ENCODE measurements at places on chromosomes 6 and 20.

DNA sequence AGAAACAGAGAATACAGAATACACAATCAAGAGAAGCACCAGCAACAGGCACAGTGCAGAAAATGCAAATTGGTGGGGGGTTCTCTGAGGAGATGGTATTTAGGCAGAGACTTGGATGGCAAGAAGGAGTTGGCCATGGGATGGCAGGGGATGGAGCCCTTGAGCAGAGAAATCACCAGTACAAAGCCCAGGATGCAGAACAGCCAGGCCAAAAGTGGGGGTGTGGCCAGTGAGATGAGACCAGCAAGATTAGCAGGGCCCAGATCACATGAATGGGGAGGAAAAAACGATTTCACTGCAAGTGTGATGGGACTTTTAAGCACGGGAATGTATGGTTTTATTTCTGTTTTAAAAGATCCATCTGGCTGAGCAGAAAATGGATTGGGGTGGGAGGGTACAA lies 63.4 kb downstream of the TRAM2 start:
- DNase-seq = no peak

DNA sequence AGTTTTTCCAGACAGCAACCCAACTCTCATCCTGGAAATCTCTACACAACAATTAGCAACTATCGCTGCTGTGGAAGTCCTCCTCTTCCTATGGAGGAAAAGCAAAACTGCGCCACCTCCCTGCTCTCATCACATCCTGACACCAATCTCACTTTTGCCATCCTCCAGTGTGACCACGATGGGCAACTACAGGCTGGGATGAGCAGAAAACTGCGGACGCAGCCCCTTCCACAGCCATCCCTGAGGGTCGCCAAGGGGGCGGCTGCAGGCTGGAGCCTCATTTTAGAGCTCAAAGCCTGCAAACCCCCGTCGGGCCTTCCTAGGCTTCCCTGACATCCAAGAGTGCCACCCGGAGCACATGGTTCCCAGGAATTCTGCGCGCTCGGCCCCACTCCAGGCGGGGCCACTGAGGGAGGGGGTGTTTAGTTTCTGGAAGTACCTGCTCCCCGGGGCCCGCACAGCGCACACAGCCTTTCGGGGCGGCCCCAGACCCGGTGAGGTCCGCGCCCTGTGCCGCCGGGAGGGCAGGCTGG lies 1.2 kb downstream of the TCFL5 start:
- DNase-seq = no peak

DNA sequence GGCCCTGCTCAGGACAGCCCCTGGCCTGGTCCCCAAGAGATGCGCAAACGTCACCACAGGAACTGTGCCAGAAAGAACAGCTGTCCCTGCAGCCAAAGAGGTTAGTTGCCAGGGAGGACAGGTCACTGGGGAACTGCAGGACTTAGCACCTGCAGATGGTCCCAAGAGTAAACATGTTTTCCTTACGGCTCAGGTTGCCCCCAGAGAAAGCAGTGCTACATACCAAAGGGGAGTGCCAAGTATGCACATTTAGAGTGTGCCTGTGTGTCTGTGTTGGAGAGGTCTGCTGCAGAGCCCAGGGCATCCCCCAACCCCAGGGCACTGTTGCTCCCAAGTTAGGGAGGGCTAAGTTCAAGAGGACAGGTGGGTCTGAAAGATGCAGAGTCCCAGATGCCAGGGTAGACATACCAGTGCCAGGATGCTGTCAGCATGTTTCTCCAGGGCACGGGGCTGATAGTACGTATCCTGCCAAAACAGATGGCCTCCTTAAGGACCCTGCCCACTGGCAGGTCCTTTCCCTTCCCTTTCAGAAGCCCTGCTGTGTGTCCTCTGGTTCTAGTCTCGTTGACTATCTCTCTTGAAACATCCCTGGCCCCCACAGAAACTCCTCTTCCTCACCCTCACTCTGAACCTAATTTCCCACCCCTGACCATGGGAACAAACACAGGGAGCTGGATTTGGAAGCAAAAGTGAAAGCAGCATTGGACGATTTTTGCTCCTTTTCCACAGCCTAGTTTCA lies 1.3 kb downstream of the ABHD16A start:
- no peak for DNase-seq

DNA sequence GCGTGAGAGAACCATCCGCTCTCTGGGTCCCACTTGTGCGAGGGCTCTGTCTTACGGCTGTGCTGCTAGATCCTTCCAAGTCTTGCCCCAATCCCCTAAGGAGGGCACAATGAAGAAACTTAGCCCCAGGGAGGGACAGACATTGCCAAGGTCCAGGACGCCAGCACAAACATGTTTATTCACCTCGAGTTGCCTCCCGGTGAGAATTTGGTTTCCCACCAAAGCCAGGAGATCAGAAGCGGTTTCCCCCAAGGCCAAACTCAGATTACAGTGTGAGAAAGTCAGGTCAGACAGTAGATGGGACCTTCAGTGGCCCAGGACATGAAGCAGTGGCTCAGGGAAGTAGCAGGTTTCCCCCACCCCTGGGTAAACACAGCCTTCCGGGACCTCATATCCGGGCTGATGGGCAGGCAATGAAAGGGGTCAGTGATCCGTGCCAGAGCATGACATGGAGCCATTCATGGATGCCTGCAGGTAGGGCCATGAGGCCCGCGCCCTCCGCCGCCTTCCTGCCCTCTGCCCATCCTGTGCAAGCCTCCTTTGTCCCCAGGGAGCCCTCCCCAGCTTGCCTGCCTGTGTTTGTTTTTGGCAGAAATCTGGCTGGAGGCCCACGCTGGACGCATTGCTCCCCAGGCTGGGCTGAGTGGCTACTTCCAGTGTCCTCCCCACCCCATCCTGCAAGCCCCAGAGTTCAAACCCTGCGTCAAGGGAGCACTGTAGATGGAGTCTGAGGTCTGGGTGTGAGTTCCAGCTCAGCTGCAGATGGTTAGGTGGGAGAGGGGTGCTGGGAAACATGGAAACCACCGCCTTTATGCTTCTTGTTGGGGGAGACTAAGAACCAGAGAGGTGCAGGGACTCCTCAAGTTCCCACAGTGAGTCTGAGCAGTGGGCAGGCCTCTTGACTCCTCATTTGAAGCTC lies 2.0 kb downstream of the BPIFB2 start:
- DNase-seq = no peak

GRCh38 chr6:80021591-80021990 lies 17.1 kb downstream of the TTK start:
- DNase-seq = no peak

- no peak for DNase-seq
These were observed 263.3 kb downstream of the SOX4 start for GRCh38 chr6:21856844-21857243.

- DNase-seq = no peak
These were observed 59.5 kb upstream of the BMP2 start for GRCh38 chr20:6708010-6708409.

- DNase-seq = no peak
These were observed 246.6 kb upstream of the ID4 start for GRCh38 chr6:19590501-19591131.

- DNase-seq = no peak
These were observed 46.5 kb downstream of the RRBP1 start for GRCh38 chr20:17635332-17636244.

- DNase-seq = no peak
These were observed 23.5 kb downstream of the UQCC2 start for GRCh38 chr6:33688006-33688405.

GRCh38 chr6:100490065-100490464 lies 25.3 kb upstream of the SIM1 start:
- DNase-seq = no peak

DNA sequence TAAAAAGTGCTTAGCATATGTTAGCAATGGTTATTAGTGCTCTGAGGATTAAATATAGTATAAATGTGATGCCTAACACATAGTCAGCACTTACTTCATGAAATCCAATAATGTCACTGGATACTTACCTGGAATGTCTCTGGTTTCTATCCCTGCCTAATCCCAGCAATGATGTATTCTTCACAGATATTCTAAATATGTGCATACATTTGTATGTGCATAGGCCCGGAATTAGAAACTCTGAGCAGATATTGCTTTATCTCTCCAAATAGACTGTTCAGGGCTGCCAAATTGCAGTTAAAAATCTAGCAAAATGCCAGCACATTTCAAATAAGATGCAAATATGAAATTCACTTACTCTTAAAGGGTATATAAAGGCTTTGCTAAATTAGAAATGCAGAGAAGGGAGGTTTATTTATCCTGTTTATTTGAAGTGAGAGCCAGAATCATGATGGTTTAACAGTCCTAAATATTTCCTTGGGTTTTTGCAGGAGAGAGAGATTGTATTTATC lies 81.3 kb downstream of the SAMD5 start:
- DNase-seq = no peak

DNA sequence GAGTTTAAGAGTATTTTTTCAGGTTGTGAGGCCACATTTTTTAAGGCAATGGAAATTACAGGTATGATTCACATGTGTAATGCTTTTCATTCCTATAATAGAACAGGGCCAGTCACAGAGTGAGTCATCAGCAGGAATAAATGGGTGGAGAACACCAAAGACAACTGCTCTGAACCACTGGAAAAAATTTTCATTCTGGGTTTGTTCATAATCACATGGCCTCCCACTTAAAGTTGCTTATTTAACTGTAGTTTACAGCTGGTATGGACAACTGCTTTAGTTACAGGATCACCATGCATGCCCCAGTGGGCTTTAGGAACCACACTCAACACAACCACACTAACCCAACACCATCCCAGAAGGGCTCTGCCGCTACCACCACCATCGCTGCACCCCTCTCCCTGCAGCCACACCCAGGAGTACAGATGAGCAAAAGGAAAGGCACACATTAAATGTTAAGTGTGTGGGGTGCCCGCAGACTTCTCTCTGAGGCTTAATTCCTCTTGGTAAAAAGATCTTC lies 107.0 kb upstream of the DST start:
- no peak for DNase-seq

DNA sequence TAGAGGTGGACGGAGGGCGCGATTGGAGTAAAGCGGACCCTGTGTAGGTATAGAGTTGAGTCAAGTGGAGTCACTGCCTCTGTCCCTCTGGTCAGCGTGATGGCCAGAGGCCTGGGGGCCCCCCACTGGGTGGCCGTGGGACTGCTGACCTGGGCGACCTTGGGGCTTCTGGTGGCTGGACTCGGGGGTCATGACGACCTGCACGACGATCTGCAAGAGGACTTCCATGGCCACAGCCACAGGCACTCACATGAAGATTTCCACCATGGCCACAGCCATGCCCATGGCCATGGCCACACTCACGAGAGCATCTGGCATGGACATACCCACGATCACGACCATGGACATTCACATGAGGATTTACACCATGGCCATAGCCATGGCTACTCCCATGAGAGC lies 479 bp downstream of the SLC39A7 start:
- DNase-seq = no peak

GRCh38 chr20:6855104-6855503 lies 87.6 kb downstream of the BMP2 start:
- DNase-seq = no peak

GRCh38 chr6:45772886-45773495 lies 242.7 kb downstream of the CLIC5 start:
- no peak for DNase-seq

- no peak for DNase-seq
These were observed 6.9 kb downstream of the ABCC10 start for GRCh38 chr6:43434001-43434840.

GRCh38 chr20:31869942-31870725 lies at the start of the genes DUSP15 and TTLL9:
DUSP15 (minus strand) TSS chr20:31870527; CDS start chr20:31870337, 190 bp downstream.
TTLL9 (plus strand) TSS chr20:31870634; CDS start chr20:31871127, 493 bp downstream.
- DNase-seq = no peak

DNA sequence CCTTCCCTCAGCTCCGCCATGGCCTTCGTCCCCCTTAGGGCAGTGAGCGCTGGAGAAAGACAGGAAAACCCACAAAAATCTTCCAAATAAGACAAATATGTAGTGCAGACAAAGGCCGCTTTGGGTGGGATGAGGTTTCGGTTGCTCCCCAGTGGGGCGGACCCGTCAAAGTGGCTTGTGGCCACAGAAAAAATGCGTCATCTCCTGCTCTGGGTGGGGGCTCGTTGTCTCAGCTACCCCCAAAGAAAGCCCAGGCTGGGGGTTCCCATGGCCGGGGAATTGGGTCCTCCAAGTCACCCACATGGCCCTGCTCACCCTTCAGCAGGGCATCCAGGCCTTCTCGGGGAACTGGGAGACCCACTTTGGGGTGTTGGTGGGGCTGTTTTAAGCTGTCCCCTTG lies 21.9 kb upstream of the SCUBE3 start:
- no peak for DNase-seq

GRCh38 chr6:46684771-46685170 lies 2.9 kb upstream of the TDRD6 start:
- DNase-seq = no peak

GRCh38 chr20:19626896-19627295 lies 131.2 kb upstream of the RIN2 start:
- no peak for DNase-seq

- DNase-seq = no peak
These were observed 272.8 kb upstream of the TBX18 start for GRCh38 chr6:85037221-85037620.

DNA sequence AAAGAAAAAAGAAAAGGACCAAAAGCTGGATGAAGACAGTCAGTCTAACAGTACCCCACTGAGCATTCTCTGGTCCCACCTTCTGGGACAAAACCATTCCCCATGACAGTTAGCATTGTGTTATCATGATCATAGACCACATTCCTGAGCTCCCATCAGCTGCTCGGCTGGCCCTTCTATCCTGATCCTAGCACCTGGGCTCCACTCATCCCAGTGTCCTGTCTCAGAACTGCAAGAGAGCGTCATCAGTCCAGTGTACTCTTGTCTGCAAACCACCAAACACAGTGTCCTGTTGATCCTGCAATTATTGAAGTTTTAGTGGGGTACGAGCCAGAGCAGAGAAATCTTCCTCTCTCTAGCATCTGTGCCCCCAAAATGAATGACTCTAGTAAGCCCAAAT lies 16.0 kb upstream of the TAAR1 start:
- DNase-seq = no peak

GRCh38 chr6:155253337-155253736 lies 10.5 kb upstream of the CLDN20 start:
- no peak for DNase-seq

GRCh38 chr20:58378704-58379103 lies 10.3 kb upstream of the VAPB start:
- no peak for DNase-seq

DNA sequence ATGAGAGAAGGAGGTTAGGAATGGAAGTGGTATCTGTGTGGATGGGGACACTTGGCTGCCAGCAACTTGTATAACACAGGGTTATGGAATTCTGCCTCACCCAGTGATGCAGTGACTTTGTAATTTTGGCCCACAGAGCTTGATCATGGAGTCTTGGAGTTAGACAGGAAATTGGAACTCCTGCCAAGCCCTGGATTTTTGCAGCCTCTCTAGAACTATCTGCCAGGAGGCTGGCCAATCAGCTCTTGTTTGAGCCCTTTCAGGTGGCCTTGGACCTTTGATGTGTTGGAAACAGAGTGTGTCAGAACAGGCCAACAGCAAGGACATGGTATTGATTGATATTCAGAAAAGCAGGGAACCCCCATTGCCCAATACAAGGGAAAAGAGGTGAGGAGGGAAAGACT lies 157.7 kb upstream of the GGTLC1 start:
- DNase-seq = no peak

- DNase-seq = no peak
These were observed 93.8 kb upstream of the IMPG1 start for GRCh38 chr6:76166297-76166696.
